ENCODE measurements at places on chromosomes 13 and 19.

- no peak for DNase-seq
Observed at GRCh38 chr19:1261538-1261797, 7.7 kb upstream of the CIRBP start.

DNA sequence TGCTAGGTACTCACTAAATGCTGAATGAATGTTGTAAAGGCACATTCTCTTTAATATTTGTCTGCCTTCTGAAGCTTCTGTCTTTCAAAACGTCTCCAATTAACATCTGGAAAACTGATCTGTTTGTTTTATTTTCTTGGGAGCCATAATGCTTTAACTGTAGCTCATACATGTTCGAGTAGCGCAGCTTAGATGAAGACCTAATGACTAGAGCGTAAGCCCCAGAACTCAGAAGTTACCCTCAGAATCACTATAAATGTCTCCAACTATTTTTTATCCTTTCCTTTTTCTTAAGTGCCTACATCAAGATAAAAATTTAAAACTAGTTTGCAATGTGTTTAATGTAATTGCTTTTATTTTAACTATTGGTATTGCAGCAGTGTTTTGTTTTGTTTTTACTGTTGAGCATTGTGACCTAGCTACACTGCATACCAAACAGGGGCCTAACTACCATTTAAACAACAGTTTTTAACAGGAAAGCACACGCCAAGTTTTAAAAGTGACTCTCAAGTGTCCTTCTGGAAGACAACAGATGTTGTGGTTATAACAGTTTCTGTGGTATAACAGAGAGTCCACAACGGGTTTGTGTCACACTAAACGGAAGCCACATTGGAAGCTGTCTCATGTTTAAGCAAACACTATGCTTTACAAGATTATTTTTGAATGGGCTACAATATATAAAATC is 42.0 kb downstream of the MRPL57 start:
- DNase-seq, result no peak

DNA sequence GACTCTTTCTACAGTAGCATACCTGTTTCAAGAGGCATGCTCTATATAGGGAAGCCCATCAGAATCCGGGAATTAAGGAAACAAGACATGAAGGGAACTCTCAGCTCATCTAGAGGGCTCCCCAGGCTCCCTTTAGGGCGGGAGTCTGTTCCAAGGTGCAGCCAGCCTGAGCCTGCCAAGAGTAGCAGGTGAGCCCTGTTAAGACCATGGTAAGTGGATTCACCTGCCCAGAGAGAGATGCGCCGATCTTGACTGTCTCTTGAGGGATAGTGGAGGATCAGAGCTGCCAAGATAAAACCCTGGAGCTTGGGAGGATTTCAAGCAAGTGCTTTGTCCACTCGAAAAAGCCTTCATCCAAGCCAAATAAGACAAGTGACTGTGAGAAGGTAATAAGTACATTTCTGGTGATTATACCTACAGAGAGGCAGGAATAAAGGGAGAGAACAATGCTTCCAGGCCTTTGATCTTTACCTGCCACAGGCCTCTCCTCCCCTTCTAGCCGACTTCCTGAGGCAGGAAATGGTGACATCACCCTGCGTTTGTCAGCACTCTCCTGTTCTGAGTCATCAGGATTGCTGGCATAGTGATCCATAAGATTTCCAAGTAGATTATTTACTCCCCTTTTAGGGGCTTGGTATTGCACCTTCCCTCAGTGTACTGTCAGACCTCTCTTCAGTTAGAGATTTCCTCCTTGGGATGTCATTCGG is 31.5 kb downstream of the KLF5 start:
- DNase-seq, result no peak

DNA sequence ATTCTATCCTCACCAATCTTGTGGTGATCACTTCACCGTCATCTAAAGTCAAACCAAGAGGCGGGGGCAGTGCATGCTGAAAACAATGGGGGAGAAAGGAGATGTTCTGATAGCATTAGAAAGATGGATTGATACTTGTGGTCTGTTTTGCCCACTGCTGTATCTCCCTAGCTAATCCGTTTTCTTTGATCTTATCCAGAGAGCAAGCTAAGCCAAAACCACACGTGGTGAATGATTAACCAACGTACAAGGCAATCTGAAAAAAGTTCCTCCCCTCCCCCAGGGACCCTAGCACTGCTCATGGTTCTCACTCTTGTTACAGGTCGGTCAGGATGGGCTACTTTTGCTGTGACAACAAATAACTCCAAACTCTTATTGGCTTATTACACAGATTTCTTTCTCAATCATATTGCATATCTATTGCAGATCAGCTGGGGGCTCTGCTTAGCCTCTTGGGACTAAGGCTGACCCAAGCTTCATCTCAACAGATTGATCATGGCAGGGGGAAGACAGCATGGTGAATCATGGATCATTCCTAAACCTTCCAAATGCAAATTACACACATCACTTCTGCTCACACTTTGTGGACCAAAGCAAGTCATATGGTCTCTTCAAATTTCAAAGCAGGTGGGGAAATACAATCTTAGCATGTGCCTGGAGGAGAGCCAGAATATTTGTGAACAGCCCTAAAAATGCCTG is 11.9 kb upstream of the C13orf42 start:
- no peak for DNase-seq

- DNase-seq, result no peak
Observed at GRCh38 chr19:32200312-32201038, 144.9 kb upstream of the ZNF507 start.

DNA sequence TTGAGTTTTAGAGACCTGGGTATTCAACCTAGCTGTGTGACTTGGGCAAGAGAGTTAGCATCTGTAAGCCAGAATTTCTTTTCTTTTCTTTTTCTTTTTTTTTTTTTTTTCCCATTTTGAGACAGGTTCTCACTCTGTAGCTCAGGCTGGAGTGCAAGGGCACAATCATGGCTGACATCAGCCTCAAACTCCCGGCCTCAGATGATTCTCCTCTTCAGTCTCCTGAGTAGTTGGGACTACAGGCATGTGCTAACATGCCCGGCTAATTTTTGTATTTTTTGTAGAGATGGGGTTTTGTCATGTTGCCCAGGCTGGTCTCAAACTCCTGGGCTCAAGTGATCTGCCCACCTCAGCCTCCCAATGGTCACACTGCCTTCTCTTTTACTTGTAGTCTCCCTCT is 33.0 kb downstream of the ZMYM2 start:
- DNase-seq, result no peak

DNA sequence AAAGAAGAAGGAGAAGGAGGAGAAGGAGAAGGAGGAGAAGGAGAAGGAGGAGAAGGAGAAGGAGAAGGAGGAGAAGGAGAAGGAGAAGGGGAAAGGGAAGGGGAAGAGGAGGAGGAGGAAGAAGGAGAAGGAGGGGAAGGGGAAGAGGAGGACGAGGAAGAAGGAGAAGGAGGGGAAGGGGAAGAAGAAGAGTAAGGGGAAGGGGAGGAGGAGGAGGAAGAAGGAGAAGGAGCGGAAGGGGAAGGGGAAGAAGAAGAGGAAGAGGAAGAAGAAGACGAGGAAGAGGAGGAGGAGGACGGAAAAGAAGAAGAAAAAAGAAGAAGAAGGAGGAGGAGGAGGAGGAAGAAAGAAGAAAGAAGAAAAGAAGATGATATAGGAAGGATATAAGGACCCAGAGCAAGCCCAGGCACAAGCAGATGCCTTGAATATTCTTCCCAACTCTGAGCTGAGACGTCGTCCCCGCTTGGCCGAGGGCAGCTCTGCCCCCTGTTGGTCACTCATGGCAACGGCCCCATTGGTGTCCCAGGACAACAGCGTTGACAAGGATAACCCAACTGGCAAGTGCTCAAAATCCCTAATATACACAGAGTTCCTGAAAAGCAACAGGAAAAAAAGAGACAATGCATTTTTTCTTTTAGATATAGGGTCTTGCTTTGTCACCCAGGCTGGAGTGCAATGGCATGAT is 30.6 kb upstream of the IGSF23 start:
- DNase-seq, result no peak

- DNase-seq, result no peak
Observed at GRCh38 chr13:71291842-71292146, 575.2 kb downstream of the DACH1 start.

- DNase-seq, result no peak
Observed at GRCh38 chr19:5108123-5108596, 139.2 kb downstream of the KDM4B start.

DNA sequence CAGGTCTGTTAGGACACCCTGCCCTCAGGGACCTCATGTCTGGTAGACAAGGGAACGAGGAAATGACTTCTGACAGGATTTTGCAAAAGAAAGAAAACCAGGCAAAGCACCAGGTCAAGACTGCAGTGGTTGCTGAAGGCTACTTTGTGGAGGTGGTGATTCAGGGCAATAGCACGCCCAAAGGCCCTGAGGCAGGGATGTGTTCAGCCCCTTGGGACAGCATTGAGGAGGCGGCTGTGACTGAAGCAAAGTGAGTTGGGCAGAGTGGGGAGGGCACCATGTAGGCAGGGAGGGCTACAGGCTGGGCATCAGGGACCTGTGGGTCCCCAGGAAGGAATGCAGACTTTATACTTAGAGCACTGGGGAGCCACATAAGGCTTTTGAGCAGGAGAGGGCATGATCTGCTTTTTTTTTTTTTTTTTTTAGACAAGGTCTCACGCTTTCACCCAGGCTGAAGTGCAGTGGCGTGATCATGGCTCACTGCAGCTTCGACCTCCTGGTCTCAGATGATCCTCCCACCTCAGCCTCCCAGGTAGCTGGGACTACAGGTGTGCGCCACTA is 10.8 kb upstream of the HOMER3 start:
- DNase-seq, result no peak

DNA sequence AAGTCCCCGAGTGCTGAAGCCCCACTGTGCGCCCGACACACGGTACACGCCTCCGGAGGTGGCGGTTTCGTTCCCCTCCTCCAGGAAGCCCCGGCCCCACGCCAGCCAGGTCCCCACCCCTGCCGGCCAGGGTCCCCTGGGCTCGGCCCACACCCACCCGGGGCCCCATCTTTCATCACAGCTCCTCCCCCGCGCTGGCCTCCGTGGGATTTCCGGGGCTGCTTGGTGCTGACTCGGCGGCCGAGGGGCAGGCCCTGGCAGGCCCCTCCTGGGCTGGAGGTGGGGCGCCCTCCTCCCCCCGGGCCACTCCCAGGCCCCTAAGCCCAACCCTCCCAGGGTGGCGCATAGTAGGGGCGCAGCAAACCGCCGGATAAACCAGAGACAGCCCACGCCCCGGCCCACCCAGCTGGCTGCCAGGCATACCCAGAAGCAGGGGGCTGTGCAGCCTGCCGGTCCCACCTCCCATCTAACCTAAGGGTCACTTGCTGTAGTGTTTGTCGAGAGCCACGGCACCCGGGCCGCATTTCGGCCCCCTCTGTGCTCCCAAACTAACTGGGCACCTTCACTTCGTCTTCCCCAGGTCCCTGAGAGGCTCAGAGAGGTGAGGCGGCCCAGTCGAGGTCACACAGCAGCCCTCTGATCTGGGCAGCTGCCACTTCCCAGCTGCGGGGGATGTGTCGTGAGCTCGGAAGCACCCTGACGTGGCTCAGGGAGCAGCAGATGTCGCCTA is 6.6 kb downstream of the ZBTB7A start:
- peak; percentile 31 for DNase-seq

DNA sequence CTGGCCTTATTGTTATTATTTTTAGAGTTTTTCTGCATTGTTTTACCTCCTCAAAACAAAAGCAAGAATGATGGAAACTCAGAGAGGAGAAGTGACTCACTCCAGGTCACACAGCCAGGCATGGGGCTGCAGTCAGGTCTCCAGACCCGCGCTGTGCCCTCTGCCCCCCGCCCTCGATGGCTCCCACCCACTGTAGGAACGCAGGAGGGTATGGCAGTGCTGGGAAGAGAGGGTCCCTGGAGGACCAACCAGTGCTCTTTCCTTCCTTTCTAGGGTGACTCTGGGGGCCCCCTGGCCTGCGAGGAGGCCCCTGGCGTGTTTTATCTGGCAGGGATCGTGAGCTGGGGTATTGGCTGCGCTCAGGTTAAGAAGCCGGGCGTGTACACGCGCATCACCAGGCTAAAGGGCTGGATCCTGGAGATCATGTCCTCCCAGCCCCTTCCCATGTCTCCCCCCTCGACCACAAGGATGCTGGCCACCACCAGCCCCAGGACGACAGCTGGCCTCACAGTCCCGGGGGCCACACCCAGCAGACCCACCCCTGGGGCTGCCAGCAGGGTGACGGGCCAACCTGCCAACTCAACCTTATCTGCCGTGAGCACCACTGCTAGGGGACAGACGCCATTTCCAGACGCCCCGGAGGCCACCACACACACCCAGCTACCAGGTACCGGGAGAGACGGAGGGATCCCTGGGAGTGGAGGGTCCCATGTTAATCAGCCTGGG is 5.6 kb downstream of the TIMM13 start:
- DNase-seq, result no peak

DNA sequence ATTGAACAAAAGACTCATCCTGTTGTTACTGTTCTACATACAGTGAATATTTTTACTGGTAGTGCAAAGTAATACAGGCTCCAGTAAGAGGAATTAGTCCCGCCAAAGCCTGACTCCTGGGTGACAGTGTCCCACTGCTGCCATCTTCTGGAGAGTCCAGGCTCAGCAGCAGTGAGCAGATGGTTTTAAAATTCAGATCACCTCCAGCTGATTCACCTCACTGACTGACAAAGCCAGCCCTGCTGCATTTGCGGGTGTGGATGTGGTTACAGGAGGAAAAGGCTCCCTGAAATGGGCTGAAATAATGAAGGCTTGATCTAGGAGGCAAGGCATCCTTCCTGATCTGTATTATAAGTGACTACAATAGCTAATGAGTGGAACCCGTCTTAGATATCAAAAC is 18.3 kb downstream of the PABPC3 start:
- DNase-seq, result peak; percentile 34

DNA sequence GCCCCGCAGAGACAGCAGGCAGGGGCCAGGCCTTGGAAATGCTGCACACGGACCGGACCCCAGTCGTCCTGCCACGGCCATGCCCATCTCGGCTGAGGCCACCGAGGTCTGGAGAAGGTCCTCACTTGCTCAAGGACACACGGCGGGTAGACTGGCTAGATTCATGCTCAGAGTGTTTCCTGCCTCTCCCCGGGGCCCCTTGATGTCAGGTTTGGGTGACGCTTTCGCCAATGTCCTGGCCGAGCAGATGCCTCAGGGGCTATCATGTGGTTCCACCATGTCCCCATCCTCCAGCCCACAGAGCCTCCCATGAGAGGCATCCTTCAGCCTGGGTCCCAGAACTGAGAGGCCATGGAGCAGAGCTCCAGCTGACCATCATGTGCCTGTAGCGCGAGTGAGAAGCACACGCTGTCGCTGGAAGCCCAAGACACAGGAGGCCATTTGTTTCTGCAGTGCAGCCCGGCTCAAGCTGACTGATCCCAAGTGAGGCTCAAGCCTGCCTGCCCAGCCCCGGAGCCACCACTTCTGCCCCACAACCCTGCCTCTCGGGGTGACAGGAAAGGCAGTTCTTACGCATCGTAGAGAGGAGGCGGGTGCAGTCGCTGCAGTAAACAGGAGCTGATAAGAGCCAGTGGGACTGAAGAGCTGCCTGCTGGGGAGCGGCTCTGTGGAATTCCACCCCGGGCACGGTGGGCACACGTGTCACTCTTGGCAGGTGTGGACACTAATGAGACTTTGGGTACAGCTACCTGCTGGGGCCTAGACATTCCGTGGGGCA is 53.9 kb upstream of the GAS6 start:
- no peak for DNase-seq

DNA sequence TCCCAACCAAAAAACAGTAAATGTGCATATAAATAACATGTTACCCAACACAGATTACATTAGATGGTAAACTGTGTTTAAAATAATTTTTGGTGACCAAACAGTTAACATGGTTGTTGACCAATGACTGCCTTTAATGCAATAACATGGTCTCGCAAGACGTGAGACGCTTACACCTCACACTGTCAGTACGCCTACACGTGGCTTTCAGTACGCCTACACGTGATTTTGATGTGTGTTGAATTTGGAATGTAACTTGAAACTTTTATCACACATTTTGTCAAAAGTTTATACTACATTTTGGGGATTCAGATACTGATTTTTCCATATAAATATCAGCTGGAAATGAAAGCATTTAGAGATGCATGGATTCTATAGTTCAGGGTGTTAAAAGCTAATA is 32.0 kb downstream of the SLC7A9 start:
- DNase-seq, result no peak
